ENCODE measurements at places on chromosomes 6 and 20.

GRCh38 chr20:10696650-10697049 lies 22.9 kb upstream of the JAG1 start:
- no peak for DNase-seq

- no peak for DNase-seq
These were observed 66.3 kb downstream of the MAN1A1 start for GRCh38 chr6:119283214-119283613.

DNA sequence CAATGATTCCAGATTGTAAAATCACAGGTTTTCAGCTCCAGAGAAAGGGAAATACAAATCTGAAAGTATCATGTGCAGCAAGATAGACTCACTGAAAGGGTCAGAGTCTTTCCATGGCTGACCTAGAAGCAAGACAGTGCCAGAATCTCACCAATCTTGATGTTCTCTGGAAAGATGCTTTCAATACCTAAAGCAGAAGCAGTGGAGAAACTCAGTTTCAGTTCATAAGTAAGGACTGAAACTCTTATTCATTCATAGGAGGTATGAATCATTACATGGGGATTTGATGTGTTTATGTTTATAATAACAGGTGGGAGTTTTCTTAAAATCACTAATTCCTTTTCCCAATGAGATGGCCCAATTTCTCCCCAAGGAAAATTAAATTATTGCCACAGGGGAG lies 42.5 kb downstream of the SLC2A12 start:
- DNase-seq = no peak

- DNase-seq = no peak
These were observed 3.3 kb upstream of the THEMIS start for GRCh38 chr6:127904160-127904559.

DNA sequence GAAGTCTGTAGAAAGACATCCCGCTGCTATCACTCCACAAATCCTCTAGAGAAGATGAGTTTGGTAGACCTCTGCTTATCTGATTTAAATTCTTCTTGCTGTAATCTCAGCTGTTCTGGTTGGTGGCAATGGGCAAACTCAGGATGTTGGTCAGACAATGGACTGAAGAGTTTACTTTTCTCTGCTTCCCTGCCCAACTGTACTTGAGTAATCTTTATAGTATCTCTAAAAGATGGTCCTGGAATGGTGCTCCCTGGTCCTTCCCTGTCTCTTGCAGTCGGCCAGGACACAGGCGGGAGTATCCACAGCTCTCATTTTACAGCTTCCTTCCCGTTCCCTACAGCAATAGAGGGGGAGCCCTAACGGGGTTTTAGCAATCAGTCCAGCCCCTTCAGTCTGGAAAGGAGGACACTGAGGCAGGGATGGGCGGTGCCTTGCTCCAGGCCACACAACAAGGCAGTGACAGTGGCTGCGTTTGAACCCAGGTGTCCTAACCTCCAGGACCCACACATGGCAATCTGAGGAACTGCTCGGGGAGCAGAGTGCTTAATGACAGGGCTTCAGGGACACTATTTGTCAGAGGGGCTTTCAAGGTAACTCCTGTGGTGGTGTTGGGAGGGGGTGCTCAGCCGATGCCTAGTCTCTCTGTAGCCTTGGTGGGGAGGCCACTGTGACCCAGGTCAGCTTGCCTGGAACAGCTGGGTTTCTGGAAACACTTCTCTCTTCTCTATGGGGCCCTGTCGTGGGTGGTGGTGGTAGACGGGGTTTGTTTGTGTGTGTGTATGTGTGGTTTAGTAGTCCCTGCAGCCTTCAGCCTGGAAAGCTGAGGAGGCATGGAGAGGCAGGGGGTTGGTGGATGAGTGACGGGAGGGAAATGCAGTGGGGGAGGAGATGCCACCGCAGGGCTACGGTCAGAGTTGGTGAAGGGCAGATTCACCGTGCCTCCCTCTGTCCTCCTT lies 9.5 kb upstream of the VEGFA start:
- no peak for DNase-seq

- peak; percentile 38 for DNase-seq
These were observed 8.9 kb downstream of the SLC16A10 start for GRCh38 chr6:111096246-111096645.

GRCh38 chr6:80105972-80106417 lies 476 bp upstream of the BCKDHB start:
- no peak for DNase-seq

DNA sequence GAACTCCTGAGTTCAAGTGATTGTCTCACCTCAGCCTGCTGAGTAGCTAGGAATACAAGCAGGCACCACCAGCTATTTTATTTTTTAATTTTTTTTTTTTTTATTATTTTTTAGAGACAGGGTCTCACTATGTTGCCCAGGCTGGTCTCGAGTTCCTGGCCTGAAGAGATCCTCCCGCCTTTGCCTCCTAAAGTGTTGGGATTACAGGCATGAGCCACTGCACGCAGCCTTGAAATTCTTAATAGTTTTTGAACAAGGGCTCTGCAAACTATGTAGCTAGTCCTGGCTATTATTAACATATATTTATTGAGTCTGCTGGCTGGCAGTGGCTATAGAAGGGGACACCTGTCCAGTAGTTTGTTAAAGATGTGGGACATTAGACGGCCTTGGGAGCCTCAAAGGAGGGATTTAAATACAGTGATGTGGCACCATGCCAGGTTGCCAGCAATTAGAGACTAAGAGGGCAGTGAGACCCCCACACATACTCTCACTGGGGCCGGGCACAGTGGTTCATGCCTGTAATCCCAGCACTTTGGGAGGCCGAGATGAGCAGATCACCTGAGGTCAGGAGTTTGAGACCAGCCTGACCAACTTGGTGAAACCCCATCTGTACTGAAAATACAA lies 21.1 kb upstream of the TAF8 start:
- no peak for DNase-seq

DNA sequence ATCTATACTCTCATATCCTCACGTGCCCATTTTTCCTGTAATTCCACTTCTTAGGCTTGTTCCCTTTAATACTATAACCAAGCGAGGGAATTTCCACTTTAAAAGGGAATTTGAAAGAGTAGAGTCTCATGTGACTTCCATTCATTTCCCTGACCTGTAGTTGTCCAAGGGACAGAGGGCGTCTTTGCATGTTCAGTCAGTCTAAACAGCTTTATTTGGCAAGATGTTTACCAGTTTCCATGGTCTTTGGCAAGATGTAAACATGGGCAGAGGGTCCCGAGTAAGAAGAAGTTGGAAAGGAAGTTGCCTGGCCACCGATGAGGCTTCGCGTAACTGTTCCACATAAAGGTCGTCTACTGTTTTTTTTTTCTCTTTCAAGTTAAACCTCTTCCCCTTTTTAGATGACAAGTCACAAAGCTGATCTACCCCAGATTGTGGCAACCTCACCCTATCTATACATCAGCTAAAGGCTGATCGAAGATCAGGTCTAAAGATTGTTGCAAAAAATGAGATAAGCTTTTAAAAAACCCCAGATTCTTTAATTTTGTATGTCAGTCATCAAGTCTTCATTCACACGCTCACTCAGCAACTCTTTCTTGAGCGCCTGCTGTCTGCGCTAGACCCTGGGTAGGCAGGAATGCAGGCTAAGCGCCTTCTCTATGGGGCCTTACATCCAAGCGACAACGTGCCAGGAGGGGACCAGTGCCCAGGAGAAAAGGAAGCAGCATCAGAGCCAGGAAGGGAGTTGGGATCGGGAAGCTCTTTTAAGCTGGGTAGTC lies 31.7 kb upstream of the CCR6 start:
- no peak for DNase-seq

DNA sequence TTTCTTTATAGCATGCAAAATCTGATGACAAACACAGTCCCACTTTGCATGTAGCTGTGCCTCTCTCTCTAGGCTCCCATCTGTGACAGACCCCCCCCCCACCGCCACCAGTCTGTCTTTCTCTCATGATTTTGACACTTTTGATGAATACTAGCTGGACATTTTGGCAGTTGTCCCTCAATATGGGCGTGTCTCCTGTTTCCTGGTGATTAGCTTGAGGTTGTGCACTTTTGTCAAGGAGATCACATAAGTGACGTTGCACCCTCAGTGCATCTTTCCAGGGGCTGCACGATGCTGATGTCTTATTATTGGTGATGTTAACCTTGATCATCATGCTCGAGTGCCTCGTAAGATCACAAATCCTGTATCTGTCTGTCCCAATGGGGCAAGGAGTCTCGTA lies 155.1 kb downstream of the EYA2 start:
- no peak for DNase-seq

- no peak for DNase-seq
These were observed 24.3 kb upstream of the CDYL start for GRCh38 chr6:4751823-4752464.

DNA sequence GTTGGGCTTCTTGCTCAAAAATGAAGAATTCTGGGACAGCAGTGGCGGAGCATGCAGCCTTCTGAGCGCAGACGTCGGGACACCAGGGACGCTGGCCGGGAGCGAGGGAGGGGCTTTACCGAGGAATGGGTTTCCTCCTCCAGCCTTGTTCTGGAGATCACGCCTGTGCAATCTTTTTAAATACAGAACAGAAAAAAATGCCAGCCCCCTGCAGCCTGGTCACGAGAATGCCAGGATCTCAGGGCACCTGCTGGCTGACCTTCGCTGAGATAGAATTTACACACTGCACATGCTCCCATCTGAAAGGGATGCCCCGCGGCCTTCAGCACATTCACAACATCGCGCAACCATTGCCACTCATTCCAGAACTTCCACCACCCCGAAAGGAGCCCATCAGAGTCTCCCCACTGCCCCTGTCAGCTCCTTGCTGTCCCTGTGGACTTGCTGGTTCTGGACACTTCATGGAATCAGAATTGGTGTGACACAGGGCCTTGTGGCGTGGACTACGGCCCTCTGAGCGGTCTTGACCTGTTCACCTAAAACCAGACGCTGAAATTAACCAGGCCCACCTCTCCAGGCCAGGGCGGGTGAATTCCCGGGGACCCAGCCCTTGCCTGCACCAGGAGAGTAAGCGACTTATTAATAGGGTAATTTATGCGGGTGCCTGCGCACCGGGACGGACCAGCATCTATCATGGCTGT lies 20.6 kb upstream of the BHLHE23 start:
- DNase-seq = no peak

- DNase-seq = no peak
These were observed 115.5 kb downstream of the TNFAIP3 start for GRCh38 chr6:137982418-137983189.

GRCh38 chr6:26250698-26251044 lies 114.3 kb upstream of the BTN3A2 start:
- peak; percentile 15 for DNase-seq

- DNase-seq = no peak
These were observed 12.0 kb downstream of the CSNK2A1 start for GRCh38 chr20:531608-532007.

DNA sequence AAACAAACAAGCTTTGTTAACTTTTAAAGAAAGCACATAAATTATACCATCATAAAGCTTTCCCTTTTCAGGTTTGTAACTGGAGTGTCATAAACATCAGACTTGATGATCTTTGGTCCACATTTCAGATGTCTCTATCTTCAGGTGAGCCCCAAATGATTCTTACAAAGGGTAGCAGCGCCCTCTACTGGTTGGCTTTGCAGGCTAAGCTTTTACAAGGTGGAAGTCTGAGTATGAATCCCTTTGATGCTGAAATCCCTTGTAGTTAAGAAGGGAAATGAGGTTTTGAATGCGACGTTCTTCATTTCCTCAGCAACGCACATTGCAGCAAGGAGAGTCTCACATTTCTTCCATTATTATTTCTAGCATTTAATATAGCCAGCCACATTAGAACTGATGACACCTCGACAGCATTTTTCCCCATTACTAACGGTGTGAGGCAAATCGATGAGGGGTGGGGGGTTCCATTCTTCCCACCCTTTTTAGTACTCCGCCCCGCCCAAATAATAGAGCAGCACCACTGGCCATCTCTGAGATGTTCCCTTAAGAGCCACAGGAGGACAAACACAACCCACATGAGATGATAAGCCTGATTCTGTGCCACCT lies 126.3 kb upstream of the NT5E start:
- peak; percentile 61 for DNase-seq

GRCh38 chr20:58976061-58976730 lies 4.9 kb upstream of the NELFCD start:
- no peak for DNase-seq

GRCh38 chr6:118813775-118814174 lies 80.2 kb upstream of the ASF1A start:
- no peak for DNase-seq

GRCh38 chr20:47663354-47664067 lies 121.8 kb downstream of the SULF2 start:
- DNase-seq = peak; percentile 68

- DNase-seq = no peak
These were observed 28.2 kb downstream of the SUN5 start for GRCh38 chr20:32975698-32976674.

GRCh38 chr6:142935553-142936517 lies 9.1 kb downstream of the HIVEP2 start:
- no peak for DNase-seq

GRCh38 chr6:30876039-30876730 lies 8.1 kb upstream of the DDR1 start:
- no peak for DNase-seq

DNA sequence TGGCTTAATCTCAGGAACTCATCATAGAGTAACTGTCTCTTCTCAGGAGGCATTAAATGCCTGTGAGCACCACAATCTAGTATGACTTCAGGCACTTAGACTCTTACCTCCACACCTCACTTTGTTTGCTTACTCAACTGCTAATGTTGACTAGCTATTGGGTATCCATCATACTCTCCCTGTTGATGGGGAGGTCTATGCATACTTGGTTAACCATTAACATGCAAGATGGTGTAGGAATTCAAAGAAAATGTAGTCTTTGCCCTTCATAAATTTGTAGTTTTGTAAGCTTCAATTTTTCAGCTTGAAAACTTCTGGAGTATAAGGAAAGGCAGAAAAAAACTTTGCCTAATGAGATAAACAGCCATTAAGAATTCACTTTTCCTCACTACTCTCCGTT lies 501.0 kb upstream of the MARCKS start:
- no peak for DNase-seq

- DNase-seq = no peak
These were observed 68.8 kb downstream of the JAG1 start for GRCh38 chr20:10604865-10605440.

DNA sequence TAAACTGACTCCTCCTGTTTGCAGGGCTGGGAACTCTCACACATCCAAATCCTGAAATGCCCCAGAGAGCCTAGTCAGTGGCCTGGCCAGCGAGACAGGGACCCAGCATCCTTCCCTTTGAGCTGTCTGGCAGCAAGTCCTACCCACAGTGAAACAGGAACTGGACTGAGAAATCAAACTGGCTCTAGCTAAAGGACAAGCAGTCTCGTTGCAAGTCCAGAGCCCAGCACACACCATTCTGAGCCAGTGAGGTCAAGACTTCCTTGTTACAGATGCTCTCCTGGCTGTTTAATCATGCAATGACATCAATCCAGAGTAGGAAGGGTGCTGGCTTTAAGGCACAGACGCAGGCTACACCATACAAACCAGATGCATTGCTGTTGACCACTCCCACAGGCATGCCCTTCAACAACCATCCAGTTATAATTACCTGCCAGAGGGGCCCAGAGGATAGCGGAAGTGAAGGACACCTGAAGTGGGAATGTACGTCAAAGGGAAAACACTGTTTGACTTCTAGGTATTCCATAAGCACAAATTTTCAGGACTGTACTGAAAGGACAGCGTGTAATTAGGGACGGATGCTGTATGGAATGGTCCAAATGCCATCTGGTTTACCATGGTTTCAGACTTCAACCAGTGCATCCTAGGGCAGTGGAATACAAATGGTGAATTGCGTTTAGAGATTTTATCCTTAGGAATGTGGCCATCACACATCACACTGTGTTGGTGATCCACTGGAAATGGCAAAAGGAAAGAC lies 114.4 kb downstream of the SLC23A2 start:
- DNase-seq = no peak
